A549 treated with ZK216348 at 1 μM for 4 hours (cell line): ENCODE measurements at places on chromosomes 11 and 22. TPM values are rescaled to one million over a fixed set of nuclear protein-coding genes. Genes with fewer than 3 reads are reported as not detected.

The SLC22A9 gene
- not detected in 5 replicates for total RNA-seq

The HBB gene
- total RNA-seq = not detected in 5 replicates

The CAPRIN1 gene
- total RNA-seq = 142 to 175 TPM (median 149 TPM) in 5 replicates

The ALKBH3 gene
- 23.9 to 30.4 TPM (median 26.6 TPM) in 5 replicates for total RNA-seq

The DCHS1 gene
- total RNA-seq = 0.05 to 0.13 TPM (median 0.10 TPM) in 5 replicates

The TRIM6 gene
- 9.6 to 15.3 TPM (median 10.6 TPM) in 5 replicates for total RNA-seq

The CASP4 gene
- 4.4 to 9.1 TPM (median 5.7 TPM) in 5 replicates for total RNA-seq

The EIF4G2 gene
- 566 to 1,043 TPM (median 608 TPM) in 5 replicates for total RNA-seq

The CARD16 gene
- total RNA-seq = not detected in 5 replicates

The ZNF214 gene
- total RNA-seq = 0.49 to 1.5 TPM (median 0.73 TPM) in 5 replicates

The OR8H2 gene
- not detected in 5 replicates for total RNA-seq

The KRTAP5-9 gene
- total RNA-seq = not detected in 5 replicates

The SCGB1A1 gene
- total RNA-seq = not detected in 5 replicates
